Effector CD8-positive, alpha-beta T cell (primary cell): ENCODE measurements at places on chromosomes 4 and X.

DNA sequence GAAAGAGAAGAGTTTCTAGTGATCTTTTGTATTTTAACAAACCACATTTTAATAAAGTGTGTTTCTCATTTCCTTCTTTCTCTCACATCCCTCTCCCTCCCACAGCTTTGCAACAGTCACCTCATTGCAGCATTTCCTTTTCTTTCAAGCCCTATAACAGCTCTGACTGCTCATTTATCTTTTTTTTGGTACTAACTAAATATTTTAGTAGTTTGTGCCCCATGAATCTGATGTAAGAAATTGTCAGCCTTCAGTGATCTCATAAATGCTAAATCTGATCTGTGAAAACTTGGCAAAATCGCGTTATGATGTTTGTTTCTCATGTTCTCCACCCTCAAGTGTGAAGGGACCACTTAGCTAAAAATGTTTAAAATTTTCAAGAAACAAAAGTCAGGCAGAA, 258.5 kb upstream of the SLIT2 start:
- DNase-seq, result no peak

DNA sequence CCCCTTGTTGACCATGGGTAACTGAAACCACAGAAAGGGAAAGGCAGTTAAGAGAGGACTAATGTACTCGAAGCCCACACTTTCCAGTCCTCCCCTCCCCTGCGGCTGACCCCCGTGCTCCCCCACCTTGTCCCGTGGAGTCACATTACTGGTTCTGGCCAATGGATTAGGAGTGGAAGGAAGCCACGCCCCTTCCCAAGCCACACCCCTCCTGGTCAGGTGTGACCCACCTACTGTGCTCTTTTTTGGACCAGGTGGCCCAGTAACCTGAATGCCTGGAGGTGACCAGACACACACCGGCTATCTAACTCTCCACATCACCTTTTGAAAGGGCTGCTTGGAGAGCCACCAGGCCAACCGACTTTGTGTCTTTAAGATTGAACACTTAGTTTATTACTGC, 109.3 kb upstream of the MSX1 start:
- no peak for DNase-seq

DNA sequence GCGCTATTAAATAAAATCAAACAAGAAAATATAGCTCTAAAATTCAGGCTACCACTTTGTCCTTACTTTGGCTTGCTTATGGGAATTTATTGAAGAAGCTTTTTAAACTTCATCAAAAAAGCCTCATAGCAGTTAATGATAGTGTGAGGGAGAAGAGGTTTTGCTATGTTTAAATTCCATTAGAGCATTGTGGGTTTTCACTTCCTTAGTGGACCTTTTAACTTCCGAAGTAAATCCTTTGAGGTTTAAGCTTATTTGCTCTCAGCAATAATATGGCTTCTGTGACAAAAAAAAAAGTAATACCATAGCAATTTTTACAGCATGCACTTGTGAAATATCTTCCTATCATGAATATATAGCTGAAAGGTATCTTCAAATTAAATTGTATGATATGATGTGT, 120.2 kb upstream of the NDST4 start:
- no peak for DNase-seq

- no peak for DNase-seq
Observed at GRCh38 chr4:146585761-146586333, 52.8 kb upstream of the POU4F2 start.

DNA sequence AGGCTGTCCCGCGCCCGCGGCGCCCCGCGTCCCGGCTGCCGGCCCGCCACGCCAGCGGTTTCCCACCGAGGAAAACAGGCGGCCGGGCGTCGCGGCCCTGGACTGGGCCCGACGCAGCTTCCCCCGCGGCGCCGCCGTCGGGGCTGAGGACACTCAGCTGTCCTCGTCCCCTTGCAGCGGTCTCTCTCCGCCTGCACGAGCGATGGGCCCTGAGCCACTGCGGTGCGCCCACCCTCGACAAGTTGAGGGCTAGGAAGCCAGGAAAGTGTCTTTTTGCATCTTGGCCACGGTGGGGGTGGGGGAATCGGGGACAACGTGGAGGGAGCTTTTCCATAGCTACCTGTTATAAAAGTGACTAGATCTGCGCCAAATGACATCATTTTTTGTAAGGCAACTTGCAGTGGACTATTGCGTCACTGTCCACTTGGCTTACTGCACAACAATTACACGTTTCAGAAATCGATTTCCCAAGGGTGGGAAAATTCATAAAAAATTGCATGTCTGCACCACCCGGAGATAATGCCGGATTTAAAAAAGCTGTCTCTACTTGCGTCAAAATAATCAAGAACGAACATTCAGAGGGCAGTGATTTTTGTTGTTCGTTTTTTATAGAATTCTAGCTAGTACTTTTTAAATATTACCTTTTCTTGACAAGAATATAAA, 1.1 kb downstream of the KLHL15 start:
- DNase-seq, result peak; percentile 32

DNA sequence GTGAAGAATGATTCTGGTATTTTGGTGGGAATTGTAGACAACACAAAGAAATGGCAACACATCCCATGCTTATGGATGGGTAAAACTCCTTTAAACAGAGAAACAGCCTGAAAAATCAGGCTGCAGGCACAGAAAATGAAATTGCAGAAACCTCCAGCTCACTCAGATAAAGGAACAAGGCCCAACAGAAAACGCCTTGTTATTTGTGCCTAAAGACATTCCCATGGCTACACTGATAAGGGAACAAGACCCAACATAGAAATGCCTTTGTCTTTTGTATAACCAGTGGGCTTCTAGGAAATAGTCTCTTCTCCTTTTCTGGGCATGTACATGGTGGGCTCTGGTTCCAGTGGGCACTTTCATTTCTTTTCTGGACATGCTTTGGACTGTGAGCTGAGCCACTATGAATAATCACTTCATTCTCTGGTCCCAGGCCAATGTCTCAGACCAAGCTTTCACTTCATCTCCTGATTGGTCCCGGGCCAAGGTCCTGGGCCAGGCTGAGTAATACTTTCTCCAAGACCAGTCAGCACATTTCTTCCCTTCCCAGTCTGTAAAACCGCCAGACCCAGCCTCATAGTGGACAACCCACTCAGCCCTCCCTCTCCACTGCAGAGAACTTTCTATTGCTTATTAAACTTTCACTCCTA, 160.5 kb downstream of the TBX22 start:
- no peak for DNase-seq
